ENCODE measurements at places on chromosomes 2 and 18.

GRCh38 chr2:219662566-219662965, 35.1 kb downstream of the SLC4A3 start:
- no peak for DNase-seq

DNA sequence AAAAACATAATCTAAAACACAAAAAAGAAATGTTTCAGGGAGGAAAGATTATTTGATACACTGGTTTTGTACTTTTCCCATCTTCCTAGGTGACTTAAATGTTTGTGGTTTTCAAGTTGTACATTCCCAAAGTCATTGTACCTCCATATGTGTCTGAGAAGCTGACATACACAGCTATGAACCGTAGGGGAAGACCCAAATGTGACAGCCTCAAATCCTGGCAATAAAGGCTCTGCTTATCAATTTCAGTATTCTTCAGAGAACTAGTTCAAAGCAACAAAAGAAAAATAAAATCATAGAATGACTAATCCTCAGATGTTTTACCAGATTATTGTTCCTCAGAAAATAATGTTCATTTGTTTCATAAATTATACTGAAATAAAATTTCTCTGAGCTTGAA, 2.5 kb downstream of the DYNC2LI1 start:
- DNase-seq: no peak

- DNase-seq: no peak
Measured at GRCh38 chr2:59463426-59463825, 1090.0 kb downstream of the BCL11A start.

DNA sequence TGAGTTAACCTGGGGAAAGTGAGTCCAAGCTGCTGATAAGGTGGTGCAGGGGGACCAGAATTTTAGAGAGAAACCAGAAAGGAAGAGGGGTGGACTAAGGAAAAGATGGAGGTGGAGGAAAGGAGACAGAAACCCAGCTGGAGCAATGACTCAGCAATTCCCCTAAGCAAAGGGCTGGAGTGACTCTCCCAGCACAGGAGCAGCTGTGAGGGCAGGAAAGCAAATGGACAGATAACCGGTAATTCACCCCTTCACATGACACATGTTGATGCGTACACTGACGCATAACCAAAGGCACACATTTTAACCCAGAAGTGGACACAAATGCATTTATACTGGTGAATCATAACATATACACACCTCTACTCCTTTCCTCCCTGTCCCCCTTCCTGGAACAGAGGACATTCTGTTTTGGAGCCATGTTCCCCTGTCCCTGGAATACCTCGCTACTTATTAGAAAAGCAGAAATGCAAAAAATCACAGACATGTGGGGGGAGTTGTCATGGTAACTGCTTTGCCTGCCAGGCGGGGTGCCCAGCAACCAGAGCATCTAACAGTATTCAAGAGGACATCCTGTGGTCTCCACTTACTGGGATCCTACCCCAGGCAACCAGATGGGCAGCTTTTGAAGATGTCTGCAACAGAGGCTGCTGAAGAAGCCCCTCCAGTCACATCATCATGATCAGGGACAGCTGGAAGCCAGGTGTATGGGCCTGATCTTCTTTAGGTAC, 4.7 kb downstream of the CDK5R2 start:
- DNase-seq: no peak

DNA sequence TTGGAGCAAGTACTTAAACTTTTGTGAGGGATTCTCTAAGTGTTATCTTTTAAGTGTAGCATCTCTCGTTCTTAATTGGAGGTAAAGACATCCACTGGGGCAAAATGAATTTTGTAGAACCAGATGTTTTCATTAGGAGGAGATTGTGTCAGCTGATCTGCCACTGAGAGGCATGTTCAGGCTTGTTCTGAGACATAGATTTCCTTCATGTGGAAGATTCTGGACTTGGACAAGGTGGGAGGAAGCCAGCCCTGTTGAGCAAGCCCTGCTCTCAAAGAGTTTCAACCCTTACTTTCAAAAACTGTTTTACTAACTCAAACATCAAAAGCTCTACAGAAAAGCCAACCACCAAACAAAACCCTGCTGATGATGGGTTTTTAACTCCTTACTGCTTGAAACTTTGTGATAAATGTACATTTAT, 6.5 kb downstream of the MAP4K4 start:
- no peak for DNase-seq

- DNase-seq: no peak
Measured at GRCh38 chr2:44663471-44664073, 277.9 kb upstream of the SIX3 start.

DNA sequence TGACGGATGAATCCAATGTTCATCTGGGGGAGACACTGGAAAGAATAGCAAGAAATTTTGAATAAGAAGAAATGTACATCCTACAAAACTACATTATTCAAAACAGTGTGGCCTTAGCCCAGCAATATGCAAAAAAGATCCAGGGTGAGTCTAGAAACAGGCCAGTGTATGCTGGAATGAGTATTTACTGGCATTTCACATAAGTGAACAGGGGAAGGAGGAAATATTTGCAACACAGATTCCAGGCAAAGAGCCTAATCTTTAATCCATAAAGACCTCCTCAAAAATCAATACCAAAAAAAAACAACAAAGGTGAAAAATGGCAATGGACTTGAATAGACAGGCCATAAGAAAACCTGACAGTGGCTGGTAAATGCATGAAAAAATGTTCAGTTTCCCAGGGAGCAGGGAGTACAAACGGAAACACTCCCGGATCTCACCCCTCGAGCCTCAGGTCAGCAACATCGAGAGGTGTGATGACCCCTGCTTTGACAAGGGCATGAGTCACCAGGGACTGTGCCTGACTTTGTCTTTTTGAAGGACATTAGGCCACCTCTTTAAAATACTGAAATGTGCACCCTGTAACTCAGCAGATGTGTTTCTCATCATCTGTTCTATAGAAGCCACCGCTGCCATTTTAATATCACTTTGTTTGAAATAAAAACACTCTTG, 12.7 kb upstream of the GPC1 start:
- DNase-seq: no peak

DNA sequence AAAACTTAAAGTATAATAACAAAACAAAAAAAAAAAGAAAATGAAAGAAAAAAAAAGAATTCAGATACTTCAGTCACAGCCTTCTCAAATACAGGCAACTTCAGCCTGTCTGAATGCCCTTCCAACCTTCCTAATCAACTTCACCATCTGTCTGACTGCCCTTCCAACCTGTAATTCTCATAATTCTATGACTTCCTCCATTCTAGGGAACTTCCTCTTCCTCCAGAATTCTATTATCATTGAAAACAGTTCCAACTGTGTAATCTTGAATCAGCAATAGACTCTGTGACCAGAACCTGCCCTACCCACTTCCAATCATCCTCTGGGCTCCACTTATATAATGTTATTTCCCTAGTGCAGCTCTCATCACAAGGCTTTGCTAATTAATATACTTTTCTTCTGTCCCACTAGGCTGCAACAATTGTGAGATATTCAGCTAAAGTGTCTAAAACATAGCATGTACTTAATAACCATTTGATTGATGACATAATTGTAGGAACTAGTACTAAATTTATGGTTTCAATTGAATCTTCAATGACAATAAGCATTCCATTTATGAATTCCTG, 127.3 kb downstream of the UPP2 start:
- DNase-seq: no peak

- peak; percentile 46 for DNase-seq
Measured at GRCh38 chr2:160207804-160208654, 8.0 kb upstream of the ITGB6 start.

GRCh38 chr2:8268172-8268783, 413.6 kb upstream of the ID2 start:
- DNase-seq: no peak

GRCh38 chr18:76054156-76054555, 440.9 kb downstream of the ZNF516 start:
- DNase-seq: no peak

GRCh38 chr2:6353669-6354068, 512.0 kb downstream of the CMPK2 start:
- DNase-seq: no peak

- no peak for DNase-seq
Measured at GRCh38 chr2:72145289-72145657, 2.4 kb downstream of the CYP26B1 start.

- DNase-seq: no peak
Measured at GRCh38 chr2:173872714-173873113, 92.5 kb downstream of the SP3 start.

DNA sequence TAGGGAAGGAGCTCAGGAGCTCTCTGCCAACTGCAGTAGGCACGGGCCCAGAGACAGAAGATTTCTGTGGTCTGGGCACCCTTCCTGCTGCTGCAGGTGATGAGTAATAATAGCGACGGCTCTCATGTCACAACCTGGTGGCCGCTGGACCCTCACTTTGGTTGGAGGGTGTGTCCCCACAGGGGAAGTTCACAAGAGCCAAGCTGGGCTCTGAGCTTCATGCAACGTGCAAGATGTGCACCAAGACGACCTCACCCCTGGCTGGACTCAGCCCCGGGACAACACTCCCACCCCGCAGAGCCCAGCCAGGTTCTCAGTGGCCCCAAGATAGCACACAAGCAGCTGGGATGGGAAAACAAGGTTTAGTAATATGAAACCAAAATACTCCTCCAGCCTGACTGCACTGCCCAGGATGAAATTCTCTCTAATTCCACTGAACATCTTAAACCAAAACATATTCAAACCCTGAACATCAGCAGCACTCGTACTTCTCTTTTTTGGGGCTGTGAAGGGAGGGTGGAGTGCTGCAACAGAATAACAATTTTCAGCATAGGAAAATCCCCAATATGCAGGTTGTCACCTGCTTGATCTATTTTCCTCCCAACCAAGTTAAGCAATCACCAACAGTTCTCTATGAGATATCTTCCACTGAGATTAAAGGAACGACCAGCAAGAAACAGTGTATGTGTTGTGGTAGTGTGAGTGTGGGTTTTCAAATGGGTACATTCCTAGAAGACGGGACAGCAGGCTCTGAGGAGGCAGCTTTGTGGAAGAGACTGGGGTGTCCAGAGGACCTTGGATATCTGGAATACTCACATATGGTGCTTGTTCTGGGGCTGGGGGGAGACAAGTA, 26.5 kb downstream of the BCL2 start:
- peak; percentile 49 for DNase-seq

DNA sequence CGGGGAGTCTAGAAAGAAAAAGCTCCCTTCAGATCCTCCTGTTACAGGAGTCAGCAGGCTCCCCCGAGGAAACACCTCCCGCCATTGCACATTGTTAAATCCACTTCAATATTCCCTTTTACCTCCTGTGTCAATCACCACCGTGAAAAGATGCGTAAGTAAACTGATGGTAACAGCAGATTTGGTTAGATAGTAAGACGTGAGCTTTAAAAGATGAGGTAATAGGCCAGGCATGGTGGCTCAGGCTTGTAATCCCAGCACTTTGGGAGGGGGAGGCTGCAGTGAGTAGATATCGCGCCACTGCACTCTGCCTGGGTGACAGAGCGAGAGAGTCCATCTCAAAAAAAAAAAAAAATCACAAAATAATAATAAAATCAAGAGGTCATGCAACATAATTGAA, 15.2 kb upstream of the NCL start:
- no peak for DNase-seq

- peak; percentile 62 for DNase-seq
Measured at GRCh38 chr2:233061591-233062450, 1.7 kb downstream of the INPP5D start.
